Activated CD4-positive, alpha-beta T cell treated with anti-CD3 and anti-CD28 coated beads, Interleukin-2, Interleukin-4, amounts not matched to agents 100 ng/mL and 50 ng/mL, durations not matched to agents 16 hours and 8 hours (primary cell): ENCODE measurements at places on chromosomes 1 and 21.

DNA sequence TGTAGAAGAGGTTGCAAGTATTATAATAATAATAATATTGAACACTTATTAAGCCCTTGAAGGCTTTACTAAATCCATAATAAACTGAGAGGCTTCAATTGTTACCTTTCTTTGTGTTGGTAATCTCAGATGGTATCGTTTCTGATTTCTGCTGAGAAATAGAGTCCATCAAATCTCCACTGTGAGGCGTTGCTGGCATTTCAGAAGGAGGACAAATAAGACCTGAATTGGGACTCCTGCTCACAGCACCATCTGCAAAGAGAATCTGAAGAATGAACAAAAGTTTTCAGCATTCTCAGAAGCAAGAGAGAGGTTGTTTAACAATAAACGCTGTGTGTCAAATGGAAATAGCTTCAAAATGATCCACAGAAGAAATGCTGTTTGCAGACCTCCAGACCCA is 93.7 kb downstream of the WDR3 start:
- no peak for DNase-seq

- no peak for DNase-seq
These were observed 25.0 kb downstream of the GJA5 start for GRCh38 chr1:147735423-147735822.

GRCh38 chr1:21855257-21856096 is 43.4 kb downstream of the LDLRAD2 start:
- no peak for DNase-seq

DNA sequence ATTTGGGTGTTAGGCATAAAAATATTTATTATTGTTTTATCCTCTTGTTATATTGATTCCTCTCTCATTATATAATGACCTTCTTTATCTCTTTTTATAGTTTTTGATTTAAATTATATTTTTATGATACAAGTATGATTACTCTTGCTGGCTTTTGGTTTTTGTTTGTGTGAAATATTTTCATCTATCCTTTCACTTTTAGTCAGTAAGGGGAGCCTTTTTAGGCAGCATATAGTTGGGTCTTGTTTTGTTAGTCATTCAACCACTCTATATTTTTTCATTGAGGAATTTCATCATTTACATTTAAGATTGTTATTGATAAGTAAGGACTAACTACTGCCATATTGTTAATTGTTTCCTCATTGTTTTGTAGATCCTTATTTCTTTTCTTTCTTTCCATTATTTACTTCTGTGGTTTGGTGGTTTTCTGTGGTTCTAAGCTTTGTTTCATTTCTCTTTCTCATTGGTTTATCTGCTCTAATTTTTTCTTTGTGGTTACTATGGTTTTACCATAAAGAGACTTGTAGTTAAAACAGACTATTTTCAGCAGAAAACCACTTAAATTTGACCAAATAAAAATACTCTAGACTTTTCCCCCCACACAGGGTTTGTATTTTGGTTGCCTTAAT is 593.1 kb downstream of the NUF2 start:
- DNase-seq = no peak

DNA sequence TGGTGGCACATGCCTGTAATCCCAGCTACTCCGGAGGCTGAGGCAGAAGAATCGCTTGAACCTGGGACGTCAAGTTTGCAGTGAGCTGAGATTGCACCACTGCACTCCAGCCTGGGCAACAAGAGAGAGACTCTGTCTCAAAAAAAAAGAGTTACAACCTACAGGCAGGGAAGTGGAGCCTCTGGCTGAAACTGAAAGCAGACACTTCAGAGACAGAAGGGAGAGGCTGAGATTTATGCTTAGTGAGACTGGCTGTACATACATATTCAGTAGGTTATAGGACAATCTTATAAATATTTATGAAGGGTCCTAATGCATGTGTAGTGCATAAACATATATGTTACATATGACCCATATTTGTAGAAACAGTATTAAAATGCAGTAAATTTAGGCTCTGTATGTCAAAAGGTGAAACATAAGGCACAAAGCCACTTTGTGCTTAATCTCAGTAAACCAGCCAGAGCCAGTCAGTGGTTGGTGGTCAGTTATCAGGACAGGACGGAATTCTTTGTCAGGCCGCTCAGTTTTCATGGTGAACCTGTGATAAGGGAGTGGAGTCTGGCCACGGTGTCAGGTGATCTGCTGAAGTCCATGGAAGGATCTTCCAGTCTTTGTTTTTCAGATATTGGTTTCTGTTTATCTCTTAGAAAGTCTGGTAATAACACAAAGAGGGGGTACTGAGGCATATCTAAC is 13.7 kb downstream of the RHEX start:
- DNase-seq = peak; percentile 32

DNA sequence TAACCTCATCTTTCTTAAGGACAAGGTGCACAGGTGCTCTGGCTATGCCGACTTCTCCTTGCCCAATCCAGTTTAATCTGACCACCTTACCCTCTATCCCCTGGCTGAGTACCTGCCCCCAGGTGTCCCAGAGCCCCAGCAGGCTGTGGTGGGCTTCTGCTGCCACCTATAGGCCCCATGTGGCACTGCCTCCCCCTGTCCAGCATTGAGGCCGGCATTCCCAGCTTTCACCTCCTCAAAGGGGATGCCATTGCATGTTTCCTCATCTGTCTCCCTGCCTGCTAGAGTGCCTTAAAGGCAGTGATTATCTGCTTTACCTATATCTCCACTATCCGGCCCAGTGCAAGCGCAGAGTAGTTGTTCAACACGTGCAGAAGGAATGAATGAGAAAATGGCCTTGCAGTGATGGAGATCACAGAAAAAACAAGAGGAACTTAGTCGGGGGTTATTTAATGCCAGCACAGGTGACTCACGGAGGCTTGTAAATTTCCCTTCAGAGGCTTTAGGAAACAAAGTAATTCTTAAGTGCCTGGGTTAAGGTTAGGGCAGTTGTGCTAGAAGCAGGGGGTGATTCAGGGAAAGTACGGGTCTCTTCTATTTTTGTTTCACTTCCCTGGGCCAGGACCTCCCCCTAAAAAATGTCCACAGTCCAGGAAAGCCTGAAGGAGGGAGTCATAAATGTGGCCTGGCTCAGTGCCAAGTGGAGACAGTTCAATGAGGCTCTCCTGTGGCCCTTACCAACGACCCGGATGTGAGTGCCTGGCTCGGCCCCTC is 131.8 kb upstream of the NGF start:
- DNase-seq = peak; percentile 11

DNA sequence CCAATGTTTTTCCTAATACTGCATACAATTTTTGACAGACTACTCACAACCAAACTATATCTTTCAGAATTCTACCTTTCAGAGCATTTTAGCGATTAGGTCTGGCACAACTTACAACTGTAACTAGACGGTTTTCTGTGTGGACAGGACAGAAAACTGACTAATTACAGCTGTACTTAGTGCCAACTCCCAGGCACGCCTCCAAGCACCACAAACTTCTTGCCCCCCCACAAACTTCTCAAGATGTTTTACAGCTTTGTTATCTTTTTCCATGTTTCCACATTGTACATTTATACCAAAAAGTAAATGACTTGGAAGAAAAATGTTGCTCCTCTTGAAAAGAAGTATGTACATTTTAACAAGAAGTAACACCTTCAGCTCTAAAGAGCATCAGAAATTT is 13.8 kb downstream of the LYST start:
- DNase-seq = no peak

GRCh38 chr1:229088711-229089110 is 182.2 kb upstream of the RAB4A start:
- DNase-seq = no peak

DNA sequence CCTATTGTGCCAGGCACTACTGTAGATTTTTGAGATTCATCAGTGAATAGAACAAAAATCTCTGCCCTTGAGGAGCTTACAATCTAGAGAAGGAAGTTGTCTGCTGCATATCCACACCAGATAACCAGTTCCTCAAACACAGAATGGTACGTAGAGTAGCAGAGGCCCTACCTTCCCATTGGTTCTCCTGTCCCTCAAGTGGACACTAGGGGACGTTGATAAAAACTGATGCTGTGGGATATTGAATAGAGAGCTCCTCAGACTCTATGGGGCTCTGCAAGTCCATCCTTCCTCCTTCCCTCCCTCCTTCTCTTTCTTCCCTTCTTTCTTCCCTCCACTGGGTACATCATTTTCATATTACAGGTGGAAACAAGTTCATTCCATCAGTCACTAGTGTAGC is 371.3 kb downstream of the PBX1 start:
- no peak for DNase-seq
